ENCODE measurements at places on chromosomes 5 and 9.
A peak's percentile ranks its signal among the peaks of the same experiment; 100 is the strongest.

DNA sequence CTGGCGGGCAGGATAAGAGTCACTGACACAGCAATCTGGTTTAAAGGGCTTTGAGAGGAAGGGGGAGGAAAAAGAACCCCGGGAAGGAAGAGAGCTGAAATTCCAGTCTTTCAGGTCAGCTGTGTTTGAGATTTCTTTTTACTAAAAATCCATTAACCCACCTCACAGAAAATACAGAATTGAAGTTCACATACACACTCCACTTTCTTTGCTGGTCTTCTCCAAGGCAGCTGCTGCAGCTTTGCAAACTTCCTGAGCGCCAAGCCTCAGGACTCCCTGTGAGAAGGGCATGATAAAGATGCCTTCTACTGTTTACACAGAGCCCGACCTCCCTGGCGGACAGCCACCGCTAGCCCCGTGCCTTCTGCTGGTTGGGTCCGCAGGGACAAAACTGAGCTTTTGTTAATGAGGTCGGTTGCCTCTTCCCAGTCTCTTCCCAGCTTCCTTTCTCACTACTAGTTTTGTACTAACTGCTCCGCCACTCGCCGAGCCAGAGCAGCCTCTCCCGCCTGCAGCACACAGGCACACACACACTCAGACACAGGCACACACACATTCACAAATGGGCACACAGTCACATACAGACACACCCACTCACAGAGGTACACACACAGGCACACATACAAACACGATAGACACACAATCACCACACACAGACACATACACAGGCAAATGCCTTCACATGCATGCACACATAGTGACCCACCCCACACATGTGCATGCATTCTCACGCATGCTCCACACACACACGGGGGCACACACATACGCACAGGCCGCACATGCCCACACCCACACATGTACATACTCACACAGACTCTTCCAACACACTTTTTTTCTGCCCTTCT, at the start of gene FREM1:
FREM1 (minus strand) TSS at position 468 of the 845 bp plus-strand sequence. CDS start 41,451 bp downstream, outside the sequence.
- peak; percentile 90 for DNase-seq

DNA sequence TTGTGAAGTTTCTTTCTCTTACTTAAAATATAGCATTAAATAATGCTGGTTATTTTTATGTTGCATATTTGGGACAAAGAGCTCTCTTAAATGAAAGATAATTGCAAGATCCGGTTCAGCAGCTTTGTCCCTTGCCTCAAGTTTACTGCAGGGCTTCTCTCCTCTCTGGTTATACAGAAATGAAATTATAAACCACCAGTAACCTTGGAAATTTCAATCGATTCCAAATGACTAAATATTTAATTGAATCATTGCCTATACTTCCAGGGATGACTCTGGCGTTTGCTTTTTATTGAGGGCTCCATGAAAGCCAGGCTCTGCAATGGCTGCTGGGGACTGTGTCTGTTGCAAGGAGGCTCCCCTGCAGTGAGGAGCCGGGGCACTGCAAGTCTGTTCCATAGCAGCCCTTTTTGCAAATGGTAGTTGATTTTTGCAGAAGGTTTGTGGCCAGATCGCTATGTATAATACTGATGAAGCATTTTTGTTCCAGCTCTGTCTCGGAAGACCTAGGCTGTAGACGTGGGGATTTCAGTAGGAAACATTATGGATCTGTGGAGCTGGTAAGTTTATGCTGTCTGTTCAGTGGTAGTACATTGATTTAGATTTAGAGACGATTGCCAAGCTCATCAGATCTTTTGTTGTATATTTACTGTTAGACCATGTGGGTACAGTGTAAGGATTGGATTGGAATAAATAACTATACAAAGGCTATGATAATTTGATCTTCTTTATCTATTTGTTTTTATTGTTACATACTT, at the start of gene GARNL3:
GARNL3 (plus strand) TSS at position 313 of the 758 bp plus-strand sequence; CDS start at position 417, 104 bp downstream.
- peak; percentile 43 for DNase-seq

- DNase-seq = no peak
Measured at GRCh38 chr5:123545506-123545905, 33.5 kb downstream of the CSNK1G3 start.

DNA sequence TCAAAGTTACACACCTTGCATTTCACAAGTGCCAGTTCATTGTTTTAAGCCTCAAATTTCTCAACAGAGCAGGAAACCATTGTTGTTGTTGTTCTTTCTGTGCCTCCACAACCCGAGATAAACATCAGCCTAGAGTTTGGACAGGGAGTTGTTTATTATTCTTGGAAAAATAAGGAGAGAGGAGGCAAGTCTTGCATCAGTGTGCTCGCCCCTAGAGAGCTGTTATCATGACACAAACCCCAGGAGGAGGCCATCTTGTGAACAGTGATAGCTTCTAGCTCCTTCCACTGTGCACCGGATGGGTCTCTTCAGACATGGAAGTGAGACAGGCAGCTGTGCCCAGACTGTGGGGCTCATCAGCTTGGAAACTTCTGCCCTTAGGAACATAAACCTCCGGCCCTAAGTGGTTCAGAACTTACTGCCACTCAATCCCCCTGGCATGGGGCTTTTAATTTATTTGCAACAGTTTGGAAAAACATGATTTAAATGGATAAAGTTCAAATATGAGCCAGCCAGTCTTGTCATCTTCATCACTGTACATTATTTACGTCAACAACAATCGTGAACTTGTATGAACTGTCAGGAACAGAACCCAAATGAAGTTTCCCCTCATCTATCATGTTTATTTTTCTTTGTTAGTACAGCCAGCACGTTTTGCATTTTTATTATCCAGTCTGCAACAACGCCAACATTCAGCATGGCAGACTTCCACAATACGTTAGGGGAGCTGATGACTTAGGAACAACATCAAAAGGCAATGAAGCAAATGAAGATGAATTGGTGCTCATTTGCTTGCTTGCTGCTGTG, 181.7 kb upstream of the S1PR3 start:
- no peak for DNase-seq

GRCh38 chr5:143614831-143615230, 197.1 kb upstream of the HMHB1 start:
- DNase-seq = no peak

- no peak for DNase-seq
Measured at GRCh38 chr5:5456858-5457257, 34.4 kb downstream of the ICE1 start.

- no peak for DNase-seq
Measured at GRCh38 chr9:106889061-106889590, 26.2 kb downstream of the ZNF462 start.

DNA sequence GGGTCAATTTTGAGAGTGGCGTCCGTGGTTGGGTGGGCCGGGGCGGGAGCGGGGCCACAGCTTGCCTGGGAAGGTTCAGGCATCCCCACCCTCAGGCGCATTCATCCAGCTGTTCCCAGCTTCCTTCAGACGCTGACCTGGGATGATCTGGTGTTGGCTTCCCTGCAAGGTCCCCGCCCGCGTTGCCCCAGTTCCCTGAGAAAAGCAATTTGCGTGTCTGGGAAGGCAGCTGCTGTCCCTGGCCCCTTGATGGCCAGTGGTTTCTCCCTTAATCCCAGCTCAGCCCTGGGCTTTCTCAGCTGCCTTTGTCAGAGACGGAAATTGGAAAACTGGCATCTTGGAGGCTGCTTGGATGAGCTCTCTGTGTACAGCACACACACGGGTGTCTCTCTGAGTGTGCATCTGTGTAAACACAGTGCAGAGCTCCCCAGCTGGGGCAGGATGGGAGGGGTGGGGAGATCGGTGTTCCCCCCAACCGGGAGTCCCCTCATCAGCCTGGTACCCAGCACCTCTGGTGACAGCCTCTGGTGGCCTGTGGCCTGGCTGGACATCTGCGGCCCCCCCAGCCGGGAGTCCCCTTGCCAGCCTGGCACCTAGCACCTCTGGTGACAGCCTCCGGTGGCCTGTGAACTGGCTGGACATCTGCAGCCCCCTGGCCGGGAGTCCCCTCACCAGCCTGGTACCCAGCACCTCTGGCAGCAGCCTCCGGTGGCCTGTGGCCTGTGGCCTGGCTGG, 94.0 kb downstream of the COL5A1 start:
- no peak for DNase-seq

- DNase-seq = no peak
Measured at GRCh38 chr5:87022415-87022814, 245.3 kb upstream of the RASA1 start.

DNA sequence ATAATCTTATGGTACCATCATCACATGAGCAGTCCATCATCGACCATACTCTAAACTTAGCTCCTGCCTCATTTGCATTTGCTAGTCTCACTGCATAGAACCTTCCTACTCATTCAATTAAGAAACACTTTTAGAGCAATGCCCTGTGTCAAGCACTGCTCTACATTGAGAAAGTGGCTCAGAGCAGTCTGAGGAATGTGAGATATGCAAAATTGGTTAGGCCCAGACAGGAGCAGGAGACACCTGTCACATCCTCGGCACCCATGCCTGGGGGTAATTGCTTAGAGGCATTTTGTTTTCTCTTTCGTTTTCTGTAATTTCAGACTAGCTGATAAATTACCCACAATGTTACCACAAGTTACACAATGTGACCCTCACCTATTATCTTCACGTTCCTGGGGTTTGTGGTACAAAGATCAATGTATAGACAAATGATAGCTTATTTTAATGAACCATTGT, 4.9 kb upstream of the RARS1 start:
- no peak for DNase-seq

- no peak for DNase-seq
Measured at GRCh38 chr9:130244548-130245165, 20.9 kb upstream of the HMCN2 start.

DNA sequence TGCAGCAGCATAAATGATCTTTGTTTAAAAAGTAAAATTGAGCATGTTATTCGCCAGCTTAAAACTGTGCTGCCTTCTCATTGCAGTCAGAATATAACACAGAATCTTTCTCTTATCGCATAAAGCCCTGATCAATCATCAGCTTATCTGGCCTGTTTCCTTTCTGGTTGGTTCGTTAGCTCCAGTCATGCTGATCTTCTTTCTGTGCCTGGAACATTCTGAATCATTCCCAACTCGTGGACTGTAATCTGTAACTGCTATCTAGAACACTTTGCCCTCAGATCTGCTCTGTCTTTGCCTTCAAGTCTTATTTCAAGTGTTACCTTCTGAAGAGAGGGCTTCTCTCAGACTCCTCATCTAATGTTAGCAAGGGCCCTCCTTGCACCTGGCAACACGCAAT, 11.9 kb upstream of the FER start:
- no peak for DNase-seq

GRCh38 chr9:105295986-105296385, 51.5 kb downstream of the SLC44A1 start:
- peak; percentile 20 for DNase-seq

DNA sequence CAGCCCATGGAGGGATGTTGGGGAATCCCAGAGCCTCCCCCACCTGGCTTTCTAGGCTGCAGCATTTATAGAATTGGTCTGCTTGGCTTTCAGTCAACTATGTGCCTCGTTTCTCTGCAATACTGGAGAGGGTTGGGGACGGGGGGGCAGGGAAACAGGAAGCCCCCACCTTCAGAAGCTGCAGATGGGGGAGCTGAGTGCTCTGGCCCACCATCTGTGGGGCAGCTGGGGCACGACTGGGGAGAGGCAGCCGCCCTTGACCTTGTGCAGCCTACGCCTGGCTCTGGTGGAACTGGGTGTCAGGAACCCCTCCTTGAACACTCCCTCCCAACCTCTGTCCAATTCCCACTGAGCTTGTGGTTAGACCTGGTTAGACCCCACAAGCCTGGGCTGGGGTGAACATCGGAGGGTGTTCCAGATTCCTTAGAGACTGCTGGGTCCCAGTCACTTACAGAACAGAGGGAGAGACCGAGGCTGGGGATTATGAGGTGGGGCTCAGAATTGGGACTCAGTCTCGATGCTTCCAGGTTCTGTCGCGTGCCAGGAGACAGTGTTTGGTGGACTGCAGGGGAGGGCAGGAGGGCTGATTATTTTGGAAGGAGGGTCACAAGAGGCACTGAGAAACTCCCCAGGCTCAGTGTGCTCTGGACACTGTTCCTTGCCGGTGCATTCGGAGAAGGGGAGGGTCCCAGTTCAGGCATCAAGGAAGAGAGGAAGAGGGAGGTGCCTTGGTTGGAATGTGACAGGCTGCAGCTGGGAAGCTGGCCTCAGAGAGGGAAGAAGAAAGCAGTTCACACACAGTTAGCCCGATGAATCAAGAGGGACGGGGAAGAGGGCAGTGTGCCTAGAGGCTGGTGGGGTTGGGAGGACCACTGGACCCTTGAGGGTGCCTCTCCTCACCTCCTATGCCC, 25.6 kb downstream of the COL27A1 start:
- peak; percentile 50 for DNase-seq

DNA sequence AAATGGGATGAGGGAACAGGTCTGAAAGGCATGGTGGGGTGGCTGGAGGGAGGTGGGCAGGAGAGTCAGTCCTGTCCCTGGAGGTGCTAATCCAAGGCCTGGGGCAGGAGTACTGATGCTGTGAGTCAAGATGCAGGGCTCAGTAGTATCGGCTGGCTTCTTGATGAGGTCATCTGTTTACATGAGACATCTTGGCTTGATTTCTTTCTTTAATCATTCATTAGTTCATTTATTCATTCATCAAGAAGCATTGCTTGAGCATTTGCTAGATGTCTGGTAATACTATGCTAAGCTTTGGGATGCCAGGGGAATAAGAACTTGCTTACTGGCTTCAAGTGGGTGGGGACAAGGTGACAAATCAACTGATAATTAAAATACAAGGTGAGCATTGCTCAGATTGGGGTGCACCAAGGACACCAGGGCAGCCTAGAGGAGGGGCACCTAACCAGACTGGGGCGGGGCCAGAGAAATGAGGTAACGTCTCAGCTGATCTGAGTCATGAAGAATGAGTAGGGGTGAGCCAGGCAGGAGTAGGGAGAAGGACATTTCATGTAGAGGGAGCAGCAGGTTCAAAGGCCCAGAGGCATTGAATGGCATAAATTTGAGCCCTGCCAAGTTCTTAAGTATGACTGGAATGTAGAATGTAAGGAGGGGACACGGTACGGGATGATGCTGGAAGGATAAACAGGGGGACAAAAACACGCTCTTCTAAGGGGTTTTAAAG, 88.8 kb downstream of the EGFLAM start:
- no peak for DNase-seq

DNA sequence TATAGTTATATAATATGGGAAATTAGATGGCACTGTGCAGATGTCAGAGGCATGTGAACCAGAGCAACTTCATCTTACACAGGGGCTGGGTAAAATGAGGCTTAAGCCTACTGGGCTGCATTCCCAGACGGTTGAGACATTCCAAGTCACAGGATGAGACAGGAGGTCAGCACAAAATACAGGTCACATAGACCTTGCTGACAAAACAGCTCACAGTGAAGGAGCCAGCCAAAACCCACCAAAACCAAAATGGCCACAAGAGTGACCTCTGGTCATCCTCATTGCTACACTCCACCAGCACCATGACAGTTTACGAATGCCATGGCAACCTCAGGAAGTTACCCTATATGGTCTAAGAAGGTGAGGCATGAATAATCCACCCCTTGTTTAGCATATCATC, 479.4 kb downstream of the TLR4 start:
- no peak for DNase-seq

- DNase-seq = no peak
Measured at GRCh38 chr5:58737671-58738070, 154.8 kb downstream of the RAB3C start.

DNA sequence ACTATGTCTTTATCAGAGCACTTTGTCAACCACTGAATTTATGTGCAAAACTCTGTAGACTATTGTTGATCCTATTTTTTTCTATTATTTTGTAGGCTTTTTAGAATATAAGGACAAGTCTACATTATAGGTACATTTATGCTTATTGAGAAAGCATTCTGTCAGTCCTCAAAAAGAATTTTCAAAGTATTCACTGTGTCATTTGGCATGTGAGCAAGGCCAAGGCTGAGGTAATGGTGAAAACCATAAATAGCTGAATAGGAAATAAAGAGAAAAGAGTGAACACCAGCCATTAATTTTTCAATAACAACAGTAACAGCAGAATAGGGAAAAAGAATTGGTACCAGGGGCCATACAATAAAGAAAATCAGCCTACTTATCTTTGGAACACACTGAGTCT, 21.0 kb downstream of the SKIC3 start:
- no peak for DNase-seq

- no peak for DNase-seq
Measured at GRCh38 chr9:106482733-106483132, 380.2 kb upstream of the ZNF462 start.
